ENCODE measurements at places on chromosomes 7 and 10.

DNA sequence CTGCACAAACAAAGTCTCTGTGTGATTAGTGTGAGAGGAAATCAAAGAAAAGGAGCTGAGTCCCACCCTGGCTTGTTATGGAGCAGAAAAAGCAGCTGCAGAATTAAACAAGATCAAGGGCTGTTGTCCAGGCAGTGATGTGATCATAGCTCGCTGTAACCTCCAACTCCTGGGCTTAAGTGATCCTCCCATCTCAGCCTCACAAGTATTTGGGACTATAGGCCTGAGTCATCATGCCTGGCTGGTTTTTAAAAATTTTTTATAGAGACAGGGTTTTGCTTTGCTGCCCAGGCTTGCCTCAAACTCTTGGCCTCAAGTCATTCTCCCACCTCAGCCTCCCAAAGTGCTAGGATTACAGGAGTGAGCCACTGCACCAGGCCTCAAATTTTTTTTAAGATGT, 88.9 kb downstream of the IPMK start:
- DNase-seq: peak; percentile 25

DNA sequence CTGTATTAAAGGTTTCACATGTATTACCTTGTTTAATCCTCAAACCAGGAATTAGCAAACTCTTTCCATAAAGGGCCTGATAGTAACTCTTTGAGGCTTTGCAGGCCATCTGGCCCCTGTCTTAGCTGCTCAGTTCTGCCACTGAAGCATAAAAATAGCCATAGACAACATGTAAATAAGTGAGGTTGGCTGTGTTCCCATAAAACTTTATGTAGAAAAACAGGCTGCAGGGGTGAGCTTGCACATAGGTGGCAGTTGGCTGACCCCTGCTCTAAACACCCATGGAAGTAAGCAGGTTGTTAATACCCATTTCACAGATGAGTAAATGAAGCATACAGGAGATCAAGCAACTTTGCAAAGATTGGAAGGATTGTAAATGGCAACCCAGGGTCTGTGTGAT, 1279.2 kb upstream of the AUTS2 start:
- no peak for DNase-seq

DNA sequence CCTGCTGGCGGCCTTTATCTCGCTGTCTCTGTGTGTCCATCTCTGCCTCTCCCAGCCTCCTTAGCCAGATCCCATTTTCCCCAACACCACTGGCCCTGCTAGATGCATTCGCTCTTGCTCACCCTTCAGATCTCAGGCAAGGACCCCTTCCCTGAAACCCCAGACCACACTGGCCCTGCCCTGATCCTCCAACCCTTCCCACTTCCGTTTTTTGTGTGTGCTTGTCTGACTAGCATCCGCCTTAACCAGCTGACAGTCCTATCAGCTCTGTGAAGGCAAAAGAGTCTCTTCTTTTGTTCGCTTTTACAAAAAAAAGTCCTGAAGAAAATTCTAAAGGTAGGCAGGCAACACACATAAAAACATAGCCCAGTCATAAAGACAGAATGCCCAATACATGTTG, 28.7 kb downstream of the CHST15 start:
- DNase-seq: no peak

DNA sequence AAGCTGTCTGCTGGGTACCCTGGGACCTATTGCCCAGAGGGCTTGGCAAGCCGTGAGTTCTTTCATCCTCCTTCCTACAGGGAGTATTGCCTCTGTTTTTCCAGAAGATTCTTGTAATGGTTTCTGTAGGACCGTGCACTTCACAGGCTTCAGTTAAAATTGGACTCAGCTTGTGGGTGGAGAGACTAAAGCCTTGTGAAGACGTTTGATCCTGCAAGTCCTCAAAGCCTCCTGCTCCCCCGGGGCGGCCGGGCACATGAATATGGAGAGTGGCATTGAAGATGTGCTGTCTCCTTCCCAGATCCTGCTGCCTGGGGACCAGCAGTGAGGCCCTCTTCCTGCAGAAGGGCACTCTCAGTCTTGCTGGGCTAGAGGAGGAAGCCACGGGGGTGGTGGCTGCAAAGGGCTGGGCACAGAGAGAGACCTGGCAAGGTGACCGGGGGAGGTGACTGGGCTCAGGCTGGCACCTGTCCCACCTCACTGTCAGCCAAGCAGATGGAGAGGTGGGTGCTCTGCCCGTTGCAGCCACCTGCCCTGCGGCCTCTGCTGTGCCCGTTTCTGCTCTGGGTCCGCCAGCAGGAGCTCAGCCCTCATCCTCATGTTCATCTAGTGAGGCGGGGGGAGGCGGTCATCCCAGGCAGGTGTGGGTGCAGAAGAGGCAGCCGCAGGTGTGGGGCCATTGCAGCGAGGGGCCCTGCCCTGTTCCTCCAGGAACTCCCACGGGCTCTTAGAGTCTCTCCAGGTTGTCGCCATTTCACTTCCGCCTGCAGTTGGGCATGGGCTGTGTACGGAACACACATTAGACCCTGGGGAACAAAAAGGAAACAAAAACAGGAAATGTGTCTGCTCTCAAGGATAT, 55.7 kb downstream of the TMEM209 start:
- DNase-seq: no peak

DNA sequence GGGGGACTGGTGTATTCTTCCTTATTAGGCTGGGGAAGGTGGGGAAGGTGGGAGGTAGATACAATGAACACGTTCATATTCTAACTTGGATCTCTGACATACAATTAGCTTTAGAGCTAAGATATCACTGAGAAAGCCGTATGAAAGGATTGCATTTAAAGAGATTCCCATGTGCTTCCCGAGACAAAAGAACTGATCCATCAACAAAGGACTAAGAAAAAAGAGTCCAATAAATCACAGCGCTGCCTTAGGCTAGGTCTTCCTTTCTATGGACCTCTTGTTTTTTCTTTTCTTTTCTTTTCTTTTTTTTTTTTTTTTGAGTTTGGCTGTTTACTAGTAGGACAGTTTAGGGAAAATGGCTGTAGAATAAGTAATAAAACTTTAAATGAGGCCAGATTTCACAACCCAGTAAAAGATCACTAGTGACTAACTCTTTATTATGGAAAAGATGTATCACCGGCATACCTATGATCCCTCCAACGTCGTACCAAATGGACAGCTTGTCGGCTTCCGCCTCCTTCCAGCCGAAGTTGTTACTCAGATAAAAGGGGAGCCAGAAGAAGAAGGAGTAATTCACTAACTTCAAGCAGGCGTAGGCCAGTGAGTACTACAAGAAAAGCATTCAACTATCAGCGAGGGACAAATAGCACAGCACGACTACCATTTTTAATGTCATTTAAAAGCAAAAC, 50.0 kb downstream of the SLC37A3 start:
- peak; percentile 98 for DNase-seq

- no peak for DNase-seq
Measured at GRCh38 chr10:73796766-73797165, 11.4 kb downstream of the ZSWIM8 start.

- DNase-seq: peak; percentile 97
Measured at GRCh38 chr10:91652364-91652763, 19.5 kb upstream of the PPP1R3C start.

DNA sequence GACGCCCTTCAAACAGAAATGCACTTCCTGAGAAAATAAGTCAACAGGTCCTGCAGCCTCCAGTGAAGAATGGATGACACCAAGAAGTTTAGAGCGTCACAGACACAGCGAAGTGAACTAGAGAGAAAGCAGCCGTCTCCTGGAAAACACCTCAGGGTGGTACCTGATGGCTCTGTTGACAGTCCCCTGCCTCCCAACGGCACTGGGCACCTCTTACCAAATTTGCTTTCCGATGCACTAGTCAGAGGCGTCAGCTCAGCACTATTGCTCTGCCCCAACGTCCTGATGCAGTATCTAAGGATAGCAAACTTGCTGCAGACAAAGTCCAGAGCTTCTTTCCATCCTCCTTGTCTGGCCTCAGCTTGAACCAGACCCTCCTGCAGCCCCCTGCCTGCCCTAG, 38.3 kb downstream of the SFMBT2 start:
- no peak for DNase-seq

DNA sequence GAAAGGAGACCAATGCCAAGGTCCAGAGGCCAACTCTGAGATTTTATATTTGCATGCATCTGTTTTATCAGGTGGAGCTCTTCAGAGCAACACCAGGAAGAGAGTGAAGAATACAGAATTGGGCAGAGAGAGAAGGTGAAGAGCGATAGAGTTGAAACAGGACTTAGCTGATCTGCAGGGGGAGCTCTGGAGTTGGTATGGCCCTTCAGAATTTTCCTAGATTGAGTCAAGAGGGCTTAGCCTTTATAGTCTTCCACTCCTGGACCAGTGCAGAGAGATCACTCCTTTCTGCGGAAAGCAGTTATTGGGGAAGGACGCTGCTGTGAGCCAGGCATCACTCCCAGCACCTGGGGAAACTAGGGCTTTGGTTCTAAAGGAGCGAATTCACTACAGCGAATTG, 105.0 kb upstream of the DGKB start:
- no peak for DNase-seq

GRCh38 chr7:74093671-74094223, 10.1 kb downstream of the LIMK1 start:
- no peak for DNase-seq

DNA sequence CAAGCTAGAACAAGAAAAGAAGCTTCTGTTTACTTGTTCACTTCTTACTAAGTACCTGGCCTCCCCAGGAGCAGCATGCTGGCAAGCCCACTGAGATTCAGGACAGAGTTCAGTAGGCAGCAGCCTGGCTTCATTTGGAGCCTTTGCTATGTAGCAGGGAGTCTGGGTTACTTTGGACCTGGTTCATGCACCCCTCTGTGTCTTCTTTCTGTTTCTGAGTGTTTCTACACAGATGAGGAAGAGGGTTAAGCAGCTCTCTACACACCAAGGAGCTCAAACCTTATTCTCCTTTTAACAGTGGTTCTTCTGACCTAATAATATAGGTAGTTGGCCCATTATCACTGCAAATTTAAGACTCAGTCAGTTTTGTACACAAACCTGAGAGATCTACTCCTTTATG, 152.9 kb downstream of the ARID5B start:
- DNase-seq: no peak

GRCh38 chr10:5748394-5748803, 63.8 kb downstream of the TASOR2 start:
- no peak for DNase-seq

DNA sequence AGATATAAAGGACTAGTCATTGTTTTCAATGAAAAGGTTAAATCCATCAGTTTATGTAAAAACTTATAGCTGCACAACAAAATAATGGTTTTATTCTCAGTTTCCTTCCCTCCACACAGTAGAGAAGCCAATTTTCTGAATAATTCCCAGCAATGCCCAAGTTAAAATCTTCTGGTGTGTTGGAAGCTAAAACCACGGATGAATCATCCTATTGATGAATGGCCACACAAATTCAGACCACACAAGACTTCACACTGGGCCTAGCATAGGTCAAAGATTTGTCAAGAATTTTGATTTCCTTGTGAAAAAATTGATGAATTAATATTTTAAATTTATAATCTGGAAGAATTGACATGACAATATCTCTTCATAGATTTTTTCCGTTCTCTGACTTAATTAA, 617.6 kb downstream of the INHBA start:
- DNase-seq: peak; percentile 65

GRCh38 chr7:56099653-56100052, 6.6 kb downstream of the CHCHD2 start:
- no peak for DNase-seq

DNA sequence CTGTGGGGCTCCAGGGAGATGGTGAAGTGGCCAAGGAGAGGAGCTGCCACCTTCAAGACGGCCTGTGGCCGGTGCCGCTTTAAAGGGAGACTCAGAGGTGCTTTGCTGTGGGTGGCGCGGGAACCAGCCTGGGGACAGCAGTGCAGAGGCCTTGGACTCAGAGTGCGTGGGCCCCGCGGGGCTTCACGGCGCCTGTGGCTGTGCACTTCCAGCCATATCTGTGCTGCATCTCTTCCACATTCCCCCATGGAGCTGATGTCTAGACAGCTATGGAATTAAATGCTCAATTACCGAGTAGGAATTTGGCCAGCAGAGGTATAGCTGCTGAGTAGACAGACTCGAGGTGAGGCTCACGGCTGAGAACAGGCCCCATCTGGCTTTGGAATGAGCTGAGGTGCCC, 41.7 kb downstream of the HTRA1 start:
- no peak for DNase-seq

- DNase-seq: no peak
Measured at GRCh38 chr10:71014021-71014805, 125.8 kb upstream of the PCBD1 start.

- no peak for DNase-seq
Measured at GRCh38 chr7:104538152-104538551, 209.7 kb downstream of the LHFPL3 start.
